ENCODE measurements at places on chromosomes 12 and 14.

DNA sequence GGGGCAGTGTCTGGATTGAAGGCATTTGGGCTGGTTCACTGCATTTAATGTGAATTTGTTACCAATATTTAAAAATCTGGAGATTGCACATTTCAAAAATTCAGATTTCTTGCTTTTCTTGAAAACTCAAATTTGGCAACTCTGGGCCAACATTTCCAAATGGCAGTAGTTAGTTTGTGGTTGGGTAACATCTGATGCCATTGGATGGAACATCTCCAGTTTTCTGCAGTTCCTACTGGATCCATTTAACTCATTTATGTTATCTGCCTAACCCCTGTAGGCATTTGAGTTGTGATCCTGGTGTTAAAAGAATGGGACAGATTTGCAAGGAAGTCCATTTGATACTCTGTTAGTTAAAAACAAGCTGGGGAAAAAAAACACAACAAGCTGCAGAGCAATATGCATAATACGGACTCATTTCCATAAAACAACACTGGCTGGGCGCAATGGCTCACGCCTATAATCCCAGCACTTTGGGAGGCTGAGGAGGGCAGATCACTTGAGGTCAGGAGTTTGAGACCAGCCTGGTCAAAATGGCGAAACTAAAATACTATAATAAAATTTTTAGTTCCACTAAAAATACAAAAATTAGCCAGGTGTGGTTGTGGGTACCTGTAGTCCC lies 7.9 kb downstream of the EIF2B2 start:
- DNase-seq, result no peak

- no peak for DNase-seq
Observed at GRCh38 chr12:4137015-4137414, 136.5 kb upstream of the CCND2 start.

DNA sequence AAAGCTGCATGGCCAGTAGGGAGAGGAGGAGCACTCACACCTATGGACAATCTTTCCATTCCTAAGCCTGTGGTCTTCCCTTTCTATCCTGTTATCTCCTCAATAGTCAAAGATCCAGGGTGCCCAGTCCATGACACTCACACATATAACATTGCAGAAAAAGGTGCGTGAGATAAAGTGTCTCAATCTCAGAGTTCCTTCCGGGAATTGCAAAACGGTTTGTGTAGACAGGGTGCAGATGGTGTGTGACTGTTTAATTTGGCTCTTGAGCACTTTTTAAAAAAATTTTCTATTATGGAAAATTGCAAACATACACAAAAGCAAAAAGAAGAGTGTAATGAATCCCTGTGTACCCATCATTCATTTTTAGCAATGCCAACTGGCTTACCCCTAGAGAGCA lies 1493.6 kb downstream of the AACS start:
- no peak for DNase-seq

- DNase-seq, result no peak
Observed at GRCh38 chr12:72024613-72025012, 86.0 kb downstream of the TPH2 start.

- no peak for DNase-seq
Observed at GRCh38 chr12:130873106-130873795, 1.4 kb downstream of the RAN start.

GRCh38 chr12:124939079-124939420 lies 24.6 kb upstream of the UBC start:
- DNase-seq, result peak; percentile 78
